Right renal pelvis (tissue), 4 donors: ENCODE measurements at places on chromosomes 2 and 18.
A peak's percentile ranks its signal among the peaks of the same experiment; 100 is the strongest.

- no peak for DNase-seq
These were observed 49.0 kb upstream of the TFCP2L1 start for GRCh38 chr2:121333834-121334558.

GRCh38 chr2:234999740-235000425, 48.1 kb downstream of the SH3BP4 start:
- DNase-seq: no peak

- peak; percentile 95 for DNase-seq
These were observed at the start of gene SOX11 for GRCh38 chr2:5691985-5692529. Gene SOX11 (plus strand): TSS chr2:5692384. CDS start chr2:5692722, 338 bp downstream.

GRCh38 chr18:21331065-21331464, 89.0 kb downstream of the GREB1L start:
- no peak for DNase-seq

DNA sequence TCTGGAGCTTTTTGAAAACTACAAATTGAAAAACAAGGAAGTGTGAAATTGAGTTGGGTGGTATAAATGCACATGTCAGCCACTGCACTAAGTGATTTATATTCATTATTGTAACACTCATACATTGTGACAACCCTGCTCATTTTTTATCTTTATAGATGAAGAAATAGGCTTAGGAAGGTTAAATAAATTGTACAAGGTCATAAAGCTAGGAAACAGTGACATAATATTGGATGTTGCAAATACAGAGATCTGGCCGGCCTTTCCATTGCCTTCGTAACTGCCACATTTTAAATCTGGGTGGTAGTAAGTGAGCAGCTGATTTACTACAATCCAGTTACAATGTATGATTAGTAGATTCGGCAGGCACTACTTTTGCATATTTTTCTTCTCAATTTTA, 76.6 kb upstream of the LPIN2 start:
- no peak for DNase-seq

GRCh38 chr2:216430811-216431530, 18.7 kb downstream of the SMARCAL1 start:
- no peak for DNase-seq

DNA sequence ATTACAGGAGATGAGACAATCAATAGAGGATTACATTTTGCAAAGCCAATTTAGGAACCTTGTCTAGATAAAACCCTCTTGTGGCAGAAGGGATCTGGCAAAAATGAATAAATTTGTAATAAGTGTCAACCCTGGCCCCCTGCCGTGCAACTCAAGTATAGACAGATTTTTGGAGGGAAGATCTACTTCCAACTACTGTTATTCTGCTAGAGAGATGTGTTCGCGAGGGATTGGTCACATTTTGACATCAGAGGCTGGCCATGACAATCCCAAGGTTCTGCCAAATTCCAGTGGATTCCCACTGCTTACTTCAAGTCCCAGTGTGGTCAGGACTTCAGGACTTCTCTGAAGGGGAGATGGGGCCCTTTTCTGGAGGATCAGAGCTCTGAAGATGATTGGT, 192.6 kb downstream of the SH3RF3 start:
- DNase-seq: no peak

GRCh38 chr18:12044591-12044990, 49.1 kb upstream of the ANKRD62 start:
- DNase-seq: no peak
